Right renal pelvis (tissue), 4 donors: ENCODE measurements at places on chromosomes 6 and 20. TPM values are rescaled to one million over a fixed set of nuclear protein-coding genes. Genes with fewer than 3 reads are reported as not detected.

DNA sequence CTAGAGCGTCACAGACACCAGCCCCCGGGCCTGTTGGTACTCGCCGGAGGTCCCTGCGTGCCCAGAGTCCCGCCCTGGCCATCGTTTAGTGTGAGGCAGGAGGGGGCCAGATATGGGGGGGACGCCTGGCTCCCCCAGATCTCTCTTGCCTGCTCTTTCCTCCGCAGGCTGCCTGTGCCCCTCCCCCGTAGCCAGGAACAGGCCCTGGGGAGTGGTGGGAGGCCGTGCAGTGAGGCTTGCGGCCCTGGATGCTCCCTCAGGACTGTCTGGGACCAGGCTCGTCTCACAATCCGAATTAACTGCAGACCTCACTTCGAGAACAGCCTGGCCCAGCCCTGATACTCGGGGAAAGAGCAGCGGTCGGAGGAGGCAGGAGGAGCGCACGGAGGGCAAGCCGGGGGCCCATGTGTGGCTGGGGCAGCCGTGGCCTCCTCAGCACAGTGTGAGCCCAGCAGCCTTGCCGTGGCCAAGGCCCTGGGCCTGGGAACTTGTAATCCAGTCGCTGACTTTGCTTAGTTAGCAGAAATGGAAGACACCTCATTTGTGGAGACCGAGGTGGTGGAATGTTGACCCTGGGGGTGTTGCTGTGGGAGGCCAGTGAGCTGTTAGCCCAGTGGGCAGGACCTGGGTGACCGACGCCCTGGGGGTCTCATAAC, 28.7 kb downstream of the FRMD1 start:
- DNase-seq = no peak

GRCh38 chr6:147156799-147157382, 47.3 kb upstream of the STXBP5 start:
- no peak for DNase-seq

DNA sequence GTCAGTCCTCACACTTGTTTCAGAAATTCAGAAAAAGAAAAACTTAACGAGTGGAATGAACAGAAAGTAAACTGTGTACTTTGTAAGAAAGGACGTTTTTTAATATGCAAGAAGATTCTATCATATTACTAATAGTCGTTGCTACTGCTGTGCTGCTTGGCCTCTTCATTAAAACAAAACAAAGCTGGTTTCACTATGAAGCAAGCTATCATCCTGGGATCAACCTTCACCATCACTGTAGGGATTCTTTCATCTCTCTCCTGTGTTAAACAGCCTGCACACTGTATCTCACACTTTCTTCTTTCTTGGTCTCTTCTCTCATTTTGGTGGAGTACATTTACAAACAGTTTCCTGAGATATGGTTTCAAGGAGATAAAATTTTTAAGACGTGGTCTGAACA, 284.2 kb downstream of the BTBD9 start:
- no peak for DNase-seq

- DNase-seq = no peak
Observed at GRCh38 chr6:90835596-90836212, 248.8 kb upstream of the MAP3K7 start.

HLA-DOA gene
- 5.8 TPM for polyA plus RNA-seq
